Aorta (tissue), 5 donors: ENCODE measurements at places on chromosomes 2 and 18.

DNA sequence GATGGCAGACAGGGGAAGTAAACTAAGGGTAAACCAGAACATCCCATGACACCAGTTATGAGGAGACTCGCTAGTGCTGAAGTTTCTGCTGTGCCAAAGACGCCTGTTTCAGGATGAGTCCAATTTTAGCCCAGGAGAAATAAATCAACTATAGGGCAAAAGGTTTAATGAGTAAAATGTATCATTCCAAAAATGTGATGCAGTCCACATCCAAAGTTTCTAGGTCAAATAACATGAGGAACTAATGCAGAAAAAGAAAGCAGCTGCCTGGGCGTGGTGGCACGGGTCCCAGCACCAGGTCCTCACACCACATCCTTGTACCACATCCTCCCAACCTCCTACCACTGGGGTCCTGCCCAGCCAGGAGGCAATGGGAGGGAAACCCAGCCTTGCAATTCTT, 126.9 kb upstream of the CTAGE1 start:
- DNase-seq, result peak; percentile 58

DNA sequence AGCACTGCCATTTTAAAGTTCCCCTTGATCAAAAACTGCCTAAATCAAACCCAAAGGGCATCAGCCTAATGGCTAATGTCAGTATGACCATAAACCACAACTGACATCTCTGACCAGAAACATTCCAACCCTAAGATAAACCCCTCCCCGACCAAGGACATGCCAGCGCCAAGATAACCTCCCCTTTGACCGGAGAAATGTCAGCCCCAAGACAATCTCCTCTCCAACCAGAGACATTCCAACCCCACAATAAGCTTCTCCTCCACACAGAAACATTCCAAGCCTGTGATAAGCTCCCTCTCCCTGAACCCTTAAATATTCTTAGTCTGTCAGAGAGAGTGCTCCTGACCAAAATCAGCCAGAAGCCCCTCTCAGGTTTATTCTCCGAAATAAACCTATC, 188.3 kb upstream of the MSH6 start:
- DNase-seq, result no peak

- no peak for DNase-seq
Observed at GRCh38 chr2:32743480-32744236, 115.8 kb downstream of the TTC27 start.

GRCh38 chr2:20113986-20114938, 62.8 kb upstream of the LAPTM4A start:
- no peak for DNase-seq

DNA sequence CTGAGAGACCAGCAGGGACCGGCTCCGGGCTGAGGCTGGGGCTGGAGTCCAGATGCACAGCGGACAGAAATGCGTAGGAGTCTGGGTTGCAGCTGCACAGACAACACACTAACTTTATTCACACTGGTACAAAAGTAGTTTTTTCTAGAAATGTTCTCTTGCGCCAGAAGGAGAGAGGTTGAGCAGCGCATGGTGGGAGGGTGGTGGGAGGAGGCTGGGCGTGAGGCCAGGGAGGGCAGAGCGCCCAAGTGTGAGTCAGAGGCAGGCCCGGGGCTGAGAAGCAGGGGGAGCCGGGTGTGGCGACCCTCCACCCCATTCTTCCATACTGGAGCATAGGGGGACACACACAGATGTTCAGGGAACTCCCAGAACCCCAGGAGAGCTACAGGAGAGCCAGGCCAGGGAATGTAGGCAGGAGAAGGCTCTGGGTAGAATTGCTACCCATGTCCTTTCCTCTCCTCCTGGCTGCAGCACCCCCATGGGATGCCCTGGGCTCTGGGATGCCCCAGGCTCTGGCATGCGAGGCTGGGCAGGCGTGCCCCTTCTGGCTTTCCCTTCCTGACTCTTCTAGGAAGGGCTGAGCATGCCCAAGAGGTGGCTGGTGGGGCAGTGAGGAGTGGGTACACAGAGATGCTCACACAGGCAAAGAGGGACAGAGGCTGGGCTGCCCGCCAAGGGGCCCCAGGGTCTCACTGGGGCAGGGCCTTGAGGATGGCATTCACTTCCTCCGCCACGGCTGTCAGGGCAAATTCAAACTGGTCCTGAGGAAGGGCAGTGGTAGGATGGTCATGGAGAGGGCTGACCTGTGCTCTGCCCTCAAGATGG, 10.6 kb downstream of the DNAJB2 start:
- DNase-seq, result peak; percentile 94

DNA sequence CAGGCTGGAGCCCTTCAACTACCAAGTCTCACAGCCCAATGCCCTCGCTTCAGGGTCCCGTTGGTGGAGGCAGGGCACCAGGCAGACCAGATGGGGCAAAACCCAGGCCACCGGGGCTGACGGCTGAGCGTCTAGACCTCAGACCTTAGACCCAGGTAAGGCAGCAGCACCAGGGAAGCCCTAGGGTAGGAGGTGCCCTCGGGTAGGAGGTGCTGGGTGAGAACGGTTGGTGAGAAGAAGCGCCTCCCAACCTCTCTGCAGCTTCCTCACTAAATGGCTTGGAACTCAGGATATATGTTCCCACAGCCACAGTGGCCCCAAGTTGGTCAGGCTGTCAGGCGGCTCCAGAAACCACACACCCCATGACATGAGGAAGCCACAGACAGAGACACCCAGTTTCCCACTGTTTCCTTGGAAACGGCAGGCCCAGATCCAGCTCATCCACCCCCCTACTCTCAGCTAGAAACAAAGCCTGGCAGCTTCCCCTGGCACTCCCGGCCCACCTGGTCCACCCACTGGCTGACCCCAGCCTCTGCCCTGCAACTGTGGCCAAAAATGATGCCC, 13.1 kb upstream of the MLPH start:
- peak; percentile 66 for DNase-seq

GRCh38 chr2:48145845-48146452, 239.7 kb upstream of the FBXO11 start:
- no peak for DNase-seq

DNA sequence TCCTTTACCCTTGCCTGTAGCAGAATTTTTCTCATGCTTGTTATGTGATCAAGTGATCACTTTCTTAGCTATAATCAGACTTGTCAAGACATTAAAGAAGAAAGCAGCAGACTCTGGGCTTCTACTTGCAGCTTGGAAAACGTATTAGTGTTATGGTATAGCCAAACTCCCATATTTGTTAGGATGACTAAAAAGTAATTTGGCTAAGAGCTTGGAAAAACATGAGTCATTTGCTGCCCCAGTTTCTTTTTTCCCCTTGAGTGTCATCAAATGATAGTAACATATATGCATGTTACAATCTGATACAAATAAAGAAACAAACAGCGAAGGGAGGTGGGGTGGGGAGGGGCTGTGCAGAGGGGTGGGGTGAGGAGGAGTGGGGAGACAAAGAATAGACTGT, 155.5 kb downstream of the IKZF2 start:
- DNase-seq, result no peak

DNA sequence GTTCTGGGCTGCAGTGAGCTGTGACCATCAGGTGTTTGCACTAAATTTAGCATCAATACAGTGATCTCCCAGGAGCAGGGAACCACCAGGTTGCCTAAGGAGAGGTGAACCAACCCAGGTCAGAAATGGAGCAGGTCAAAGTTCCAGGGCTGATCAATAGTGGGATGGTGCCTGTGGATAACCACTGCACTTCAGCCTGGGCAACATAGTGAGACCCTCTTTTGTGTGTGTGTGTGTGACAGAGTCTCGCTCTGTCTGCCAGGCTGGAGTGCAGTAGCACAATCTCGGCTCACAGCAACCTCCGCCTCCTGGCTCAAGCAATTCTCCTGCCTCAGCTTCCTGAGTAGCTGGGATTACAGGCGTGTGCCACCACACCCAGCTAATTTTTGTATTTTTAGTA, 163.7 kb upstream of the SERTAD2 start:
- no peak for DNase-seq

GRCh38 chr2:176483476-176483875, 214.2 kb downstream of the MTX2 start:
- no peak for DNase-seq

GRCh38 chr2:142944264-142944663, 66.8 kb downstream of the KYNU start:
- DNase-seq, result no peak

DNA sequence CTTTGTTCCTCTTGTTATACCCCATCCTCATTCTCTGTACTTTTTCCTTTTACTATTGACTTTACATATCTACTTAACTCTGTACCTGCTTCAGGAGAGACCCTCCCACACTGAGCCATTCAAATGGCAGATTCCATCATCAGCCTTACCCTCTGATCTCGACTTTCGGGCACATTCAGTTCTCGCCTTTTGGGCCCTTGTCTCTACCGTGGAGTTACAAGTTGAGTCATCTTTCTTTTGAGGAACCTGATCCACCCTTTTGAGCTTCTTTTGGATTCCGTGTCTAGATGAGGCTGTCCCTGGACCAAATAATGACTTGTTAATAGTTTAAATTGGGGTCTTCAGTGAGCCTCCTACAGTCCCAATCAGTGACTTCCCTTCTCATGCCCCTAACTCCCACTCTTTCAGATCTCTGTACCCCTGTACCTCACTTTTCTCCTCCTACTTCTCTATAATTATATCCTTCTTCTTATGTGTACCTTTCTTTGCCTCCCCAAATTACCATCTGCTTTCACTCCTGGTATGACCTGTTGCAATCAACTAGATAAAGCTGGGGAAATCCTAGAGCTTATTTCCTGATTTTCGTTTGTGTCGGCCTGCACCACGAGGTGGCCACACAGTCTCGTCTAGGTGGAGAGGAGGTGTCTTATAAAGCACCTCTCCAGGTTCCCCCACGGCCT, 17.2 kb downstream of the SP110 start:
- DNase-seq, result no peak

- no peak for DNase-seq
Observed at GRCh38 chr2:106570316-106570715, 83.2 kb downstream of the CD8B2 start.

DNA sequence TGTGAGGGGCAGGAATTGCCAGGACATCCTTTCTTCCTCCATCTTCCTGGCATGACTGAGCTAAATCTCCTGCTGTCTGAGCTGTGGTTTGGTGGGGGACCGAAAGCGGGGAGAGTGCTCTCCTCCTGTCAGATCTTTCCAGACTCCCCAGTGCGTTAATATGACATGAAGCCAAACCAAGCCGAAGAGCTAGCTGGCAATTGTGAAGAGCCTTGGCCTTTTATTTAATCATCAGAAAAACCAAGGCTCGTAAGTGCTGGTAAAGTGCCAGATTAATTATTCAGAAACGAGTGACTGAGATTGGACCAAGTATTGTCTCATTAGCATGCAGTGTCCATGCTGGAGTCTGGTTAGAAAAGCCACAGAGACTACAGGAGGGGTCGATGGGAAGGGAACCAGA, 14.5 kb upstream of the LRPPRC start:
- DNase-seq, result no peak

- no peak for DNase-seq
Observed at GRCh38 chr2:143255086-143255485, 125.9 kb downstream of the ARHGAP15 start.

GRCh38 chr2:72834596-72834995, 8.8 kb upstream of the EXOC6B start:
- DNase-seq, result no peak

DNA sequence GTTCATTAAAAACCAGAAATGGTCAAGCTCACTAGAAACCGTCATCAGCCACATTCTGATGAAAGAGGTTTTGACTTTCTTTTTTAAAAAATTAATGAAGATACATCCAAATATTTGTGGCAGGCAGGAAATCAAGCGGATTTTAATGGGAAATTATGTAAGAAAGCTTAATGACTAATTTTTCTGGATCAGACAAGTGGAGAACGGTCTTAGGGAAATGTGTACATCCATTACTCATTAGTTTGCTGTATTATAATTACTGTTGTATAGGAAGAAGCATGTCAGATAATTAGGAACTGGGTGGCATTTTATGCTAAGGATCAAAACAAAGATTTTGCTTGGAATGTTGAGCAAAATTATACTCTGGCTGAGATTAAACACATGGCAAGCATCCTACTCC, 39.4 kb downstream of the AGAP1 start:
- no peak for DNase-seq
